ENCODE measurements at places on chromosomes 2 and 18.

GRCh38 chr2:51013079-51013932 lies 18.6 kb downstream of the NRXN1 start:
- DNase-seq = no peak

DNA sequence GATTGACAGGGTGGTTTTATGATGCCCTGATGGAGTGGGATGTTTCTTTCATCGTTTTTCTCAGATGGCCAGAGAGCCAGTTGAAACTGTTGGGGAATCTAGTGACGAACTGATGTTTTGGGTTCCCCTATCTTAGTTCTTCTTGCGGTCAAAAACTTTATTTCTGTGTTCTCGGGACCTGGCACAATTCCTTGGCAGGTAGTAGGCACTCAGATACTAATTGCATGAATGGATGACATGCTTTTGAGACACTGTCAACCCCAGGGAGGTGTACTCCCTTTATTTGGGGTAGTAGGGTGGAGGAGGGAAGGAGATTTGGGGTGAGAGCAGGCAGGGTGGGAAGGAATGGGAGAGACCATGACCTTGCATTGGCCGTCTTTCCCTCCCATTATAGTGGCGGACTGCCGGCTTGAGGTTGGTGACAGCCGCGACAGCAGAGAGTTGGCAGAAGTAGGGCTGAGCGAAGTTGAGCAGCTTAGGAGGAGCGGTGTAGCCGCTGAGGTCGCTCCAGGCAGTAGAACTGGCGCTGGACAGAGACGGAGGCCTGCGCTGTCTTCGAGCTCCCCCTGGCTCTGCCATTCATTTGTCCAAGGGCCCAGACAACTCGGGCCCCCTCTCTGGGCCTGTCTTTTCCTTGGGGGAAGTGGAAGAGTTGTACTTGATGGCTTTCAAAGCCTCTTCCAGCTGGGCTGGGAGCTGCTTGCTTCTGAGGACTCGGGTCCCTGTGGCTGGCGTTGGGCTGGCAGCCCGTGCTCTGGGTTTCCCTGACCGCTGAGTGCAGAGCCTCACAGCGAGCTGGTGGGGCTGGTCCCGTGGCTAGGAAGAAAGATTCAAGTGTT lies 2.6 kb downstream of the TET3 start:
- DNase-seq = no peak

DNA sequence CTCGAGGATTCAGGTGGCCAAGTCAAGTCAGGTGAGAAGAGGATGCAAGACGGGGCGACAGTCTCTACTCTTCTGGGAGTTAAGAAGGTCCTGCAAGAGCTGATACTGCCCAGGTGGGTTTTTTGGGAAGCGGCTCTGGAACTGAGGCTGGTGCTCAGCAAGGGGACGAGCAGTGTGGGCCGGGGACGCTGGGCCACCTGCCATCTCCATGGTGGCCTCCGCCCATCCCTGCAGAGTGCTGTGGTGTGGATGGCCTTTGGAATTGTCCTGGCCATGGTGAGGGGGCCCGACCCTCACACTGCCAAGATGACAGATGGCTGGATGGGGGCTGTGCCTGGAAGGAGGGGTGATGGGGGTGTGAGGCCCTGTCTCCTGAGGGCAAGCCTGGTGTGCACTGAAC lies 34.2 kb upstream of the LDLRAD4 start:
- no peak for DNase-seq

GRCh38 chr2:286774-287392 lies 1.0 kb downstream of the ALKAL2 start:
- no peak for DNase-seq

GRCh38 chr18:10128921-10129501 lies 215.2 kb downstream of the VAPA start:
- no peak for DNase-seq

DNA sequence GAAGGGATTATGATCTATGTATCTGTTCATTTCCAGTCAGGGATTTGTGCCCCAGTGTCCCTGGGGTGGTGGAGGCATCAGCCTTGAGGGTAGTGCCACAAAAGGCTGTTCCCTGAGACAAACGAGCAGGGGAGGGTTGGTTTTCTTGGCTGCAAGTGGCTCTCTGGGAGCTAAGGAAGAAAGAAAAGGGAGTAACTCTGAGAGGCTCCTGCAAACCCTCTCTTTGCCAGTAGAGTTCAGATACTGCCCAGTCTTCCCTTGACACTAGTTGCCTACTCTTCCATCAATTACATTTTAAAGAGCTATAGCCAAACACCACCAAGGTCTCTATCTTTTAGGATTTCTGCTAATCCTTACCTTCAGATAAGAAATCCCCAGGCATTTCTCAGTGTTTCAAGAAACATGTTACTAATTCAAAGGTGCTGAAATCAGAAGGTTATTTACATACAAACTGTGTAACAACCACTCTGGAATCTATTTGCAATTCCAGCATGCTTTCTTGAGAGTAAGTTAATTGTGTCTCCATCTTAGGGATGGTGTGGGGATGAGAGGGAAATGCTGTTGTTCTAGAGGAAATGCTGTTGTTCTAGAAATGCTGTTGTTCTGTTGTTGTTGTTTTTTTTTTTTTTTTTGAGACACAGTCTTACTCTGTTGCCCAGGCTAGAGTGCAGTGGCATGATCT lies 18.7 kb upstream of the KCTD1 start:
- DNase-seq = no peak

DNA sequence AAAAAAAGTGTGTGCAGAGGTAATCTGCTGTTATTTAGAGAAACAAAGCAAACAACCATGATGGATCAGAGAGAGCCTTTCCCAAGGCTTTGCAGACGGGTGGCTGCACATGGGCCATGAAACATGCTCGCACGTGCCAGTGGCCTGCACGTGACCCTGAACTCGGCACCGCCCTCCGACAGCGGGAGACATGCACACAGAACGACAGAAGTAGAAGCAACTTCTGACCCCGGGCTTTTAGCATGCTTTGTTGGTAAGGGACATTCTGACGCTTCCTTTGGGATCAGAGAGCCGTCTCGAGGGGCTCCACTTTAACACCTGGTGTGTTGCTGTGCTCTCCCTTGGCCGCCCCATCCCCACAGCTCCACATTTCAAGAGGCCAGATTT lies 112.5 kb downstream of the KCNF1 start:
- DNase-seq = no peak

DNA sequence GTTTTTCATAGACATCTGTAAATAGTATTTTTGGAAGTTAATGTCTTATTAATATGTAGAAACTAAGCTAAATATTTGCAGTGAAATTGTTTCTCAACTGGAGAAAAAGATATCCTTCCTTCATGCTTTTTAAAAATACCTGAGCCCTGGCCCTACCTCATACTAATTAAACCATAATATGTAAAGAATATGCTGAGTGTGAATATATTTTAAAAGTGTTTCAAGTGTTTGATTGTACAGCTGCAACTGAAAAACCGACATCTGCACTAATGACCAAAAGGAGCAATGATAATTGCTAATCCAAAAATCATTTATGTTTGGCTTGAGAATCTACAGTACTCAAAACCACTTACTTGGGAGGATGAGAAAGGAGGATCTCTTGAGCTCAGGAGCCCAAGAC lies 156.7 kb downstream of the MBD5 start:
- DNase-seq = no peak

DNA sequence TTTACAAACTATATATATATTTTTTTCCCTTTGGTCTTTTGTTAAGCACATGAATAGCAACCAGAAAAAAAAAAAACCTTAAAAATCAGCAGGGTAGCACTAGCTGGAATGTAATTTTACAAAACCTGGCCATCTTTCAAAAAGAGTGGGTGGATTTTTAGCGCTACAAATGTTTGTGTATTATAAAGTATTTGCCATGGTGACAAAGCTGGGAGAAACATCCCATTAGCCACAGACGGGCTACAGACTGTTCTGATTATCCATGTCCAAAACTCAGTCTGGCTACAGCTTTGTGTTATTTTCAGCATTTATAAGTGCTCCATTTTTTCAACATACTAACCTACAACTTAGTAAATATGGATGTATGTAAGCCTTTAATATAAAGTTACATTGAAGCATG lies 249.5 kb upstream of the TANK start:
- no peak for DNase-seq

Measured in activated CD4-positive, alpha-beta T cell treated with anti-CD3 and anti-CD28 coated beads for 24 hours (primary cell).